ENCODE measurements at places on chromosomes 1 and 21. TPM values are rescaled to one million over a fixed set of nuclear protein-coding genes. Genes with fewer than 3 reads are reported as not detected.

AGT gene
- 1.5 TPM for total RNA-seq

SYCP1 gene
- not detected for total RNA-seq

NUF2 gene
- total RNA-seq = 1.8 TPM

TMEM269 gene
- under 0.01 TPM for total RNA-seq

CELA3A gene
- not detected for total RNA-seq

CBS gene
- total RNA-seq = 26.1 TPM

CLCA2 gene
- 5.3 TPM for total RNA-seq

TAF13 gene
- total RNA-seq = 84.7 TPM

LCK gene
- total RNA-seq = 0.29 TPM

CPLANE2 gene
- 9.4 TPM for total RNA-seq

SSBP3 gene
- 14.5 TPM for total RNA-seq

SCCPDH gene
- total RNA-seq = 56.3 TPM

AIM2 gene
- 0.59 TPM for total RNA-seq

SPATA6 gene
- total RNA-seq = 7.6 TPM

RGS13 gene
- total RNA-seq = not detected

TSACC gene
- not detected for total RNA-seq

CLDN17 gene
- total RNA-seq = not detected

IGSF3 gene
- under 0.01 TPM for total RNA-seq

SMCP gene
- not detected for total RNA-seq

KIF2C gene
- total RNA-seq = 3.8 TPM

CD53 gene
- total RNA-seq = 0.29 TPM

TRIM58 gene
- 0.36 TPM for total RNA-seq

C1orf232 gene
- not detected for total RNA-seq

PLA2G2C gene
- not detected for total RNA-seq

CLCA4 gene
- not detected for total RNA-seq

BEND5 gene
- 1.2 TPM for total RNA-seq

LGR6 gene
- not detected for total RNA-seq

KCNJ9 gene
- not detected for total RNA-seq

FAM72D gene
- under 0.01 TPM for total RNA-seq

SHE gene
- total RNA-seq = not detected

SPRR2E gene
- not detected for total RNA-seq

CFHR1 gene
- total RNA-seq = not detected

LIPI gene
- not detected for total RNA-seq

FAM151A gene
- total RNA-seq = not detected

CCDC181 gene
- 0.29 TPM for total RNA-seq

LCE4A gene
- total RNA-seq = not detected

CHIA gene
- total RNA-seq = not detected

LIN28A gene
- total RNA-seq = not detected

HMGN2 gene
- 181 TPM for total RNA-seq

MARK1 gene
- 0.72 TPM for total RNA-seq

TNFRSF4 gene
- total RNA-seq = not detected

SLC9C2 gene
- total RNA-seq = not detected
